ENCODE measurements at places on chromosomes 11 and 22. TPM values are rescaled to one million over a fixed set of nuclear protein-coding genes. Genes with fewer than 3 reads are reported as not detected.

Gene MS4A7
- 35.5 TPM for total RNA-seq

Gene DCDC1
- 0.23 TPM for total RNA-seq

Gene SF1
- 195 TPM for total RNA-seq

GRCh38 chr11:6319001-6319703 lies 1.1 kb downstream of the CAVIN3 start:
- DNase-seq, result peak; percentile 68

- DNase-seq, result no peak
These were observed 31.5 kb downstream of the SLC35F2 start for GRCh38 chr11:107827041-107827440.

GRCh38 chr22:36940676-36941075 lies 27.2 kb downstream of the CSF2RB start:
- DNase-seq, result no peak

DNA sequence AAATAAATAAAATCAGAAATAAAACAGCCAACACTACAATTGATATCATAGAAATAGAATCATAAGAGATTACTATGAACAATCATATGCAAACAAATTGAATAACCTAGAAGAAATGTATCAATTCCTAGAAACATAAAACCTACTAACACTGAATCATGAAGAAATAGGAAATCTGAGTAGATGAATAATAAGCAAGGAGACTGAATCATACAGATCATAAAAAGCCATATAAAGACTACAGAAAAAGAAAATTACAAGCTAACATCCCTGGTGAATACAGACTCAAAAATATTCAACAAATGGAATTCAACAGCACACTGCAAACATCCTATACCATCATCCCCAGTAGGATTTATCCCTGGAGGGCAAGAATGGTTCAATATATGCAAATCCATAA lies 135.6 kb downstream of the SBF2 start:
- no peak for DNase-seq

DNA sequence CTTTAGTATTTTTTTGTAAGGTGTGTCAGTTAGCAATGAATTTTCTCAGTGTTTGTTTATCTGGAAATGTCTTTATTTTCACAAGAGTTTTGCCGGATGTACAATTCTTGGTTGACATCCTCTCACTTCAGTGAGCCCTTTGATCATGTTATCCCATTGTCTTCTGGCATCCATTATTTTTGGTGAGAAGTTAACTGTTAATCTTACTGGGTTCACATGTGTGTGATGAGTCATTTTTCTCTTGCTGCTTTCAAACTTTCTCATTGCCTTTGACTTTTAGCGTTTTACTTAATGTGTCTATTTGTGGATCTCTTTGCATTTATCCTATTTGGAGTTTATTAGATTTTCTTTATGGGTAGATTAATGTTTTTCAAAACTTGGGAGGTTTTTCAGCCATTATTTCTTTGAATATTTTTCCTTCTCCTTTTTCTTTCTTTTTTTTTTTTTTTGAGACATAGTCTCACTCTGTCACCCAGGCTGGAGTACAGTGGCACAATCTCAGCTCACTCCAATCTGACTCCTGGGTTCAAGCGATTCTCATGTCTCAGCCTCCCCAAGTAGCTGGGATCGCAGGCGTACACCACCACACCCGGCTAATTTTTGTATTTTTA lies 100.5 kb upstream of the RRM1 start:
- DNase-seq, result no peak
